ENCODE measurements at places on chromosomes 12 and 14.

- DNase-seq: no peak
Measured at GRCh38 chr12:6201826-6202225, 1.6 kb downstream of the CD9 start.

- DNase-seq: no peak
Measured at GRCh38 chr14:42872786-42873185, 1266.1 kb downstream of the LRFN5 start.

DNA sequence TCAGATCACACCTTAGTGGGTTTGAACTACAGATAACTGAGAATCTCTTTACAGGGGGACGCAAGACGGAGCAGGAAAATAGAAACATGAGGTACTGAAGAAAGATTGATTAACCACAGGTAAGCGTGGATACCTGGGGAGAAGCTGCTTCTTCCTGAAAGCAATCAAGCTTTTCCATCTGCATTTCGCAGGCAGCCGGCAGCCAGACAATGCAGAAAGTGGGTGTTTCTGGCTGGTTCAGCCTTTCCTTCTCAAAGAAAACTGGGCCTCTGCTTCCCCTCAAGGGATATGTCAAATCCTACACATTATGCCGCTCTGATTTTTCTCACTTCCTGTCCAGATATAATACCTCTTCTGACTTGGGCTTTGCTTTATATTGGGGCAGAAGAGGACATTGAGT, 39.1 kb upstream of the PPFIA2 start:
- no peak for DNase-seq

DNA sequence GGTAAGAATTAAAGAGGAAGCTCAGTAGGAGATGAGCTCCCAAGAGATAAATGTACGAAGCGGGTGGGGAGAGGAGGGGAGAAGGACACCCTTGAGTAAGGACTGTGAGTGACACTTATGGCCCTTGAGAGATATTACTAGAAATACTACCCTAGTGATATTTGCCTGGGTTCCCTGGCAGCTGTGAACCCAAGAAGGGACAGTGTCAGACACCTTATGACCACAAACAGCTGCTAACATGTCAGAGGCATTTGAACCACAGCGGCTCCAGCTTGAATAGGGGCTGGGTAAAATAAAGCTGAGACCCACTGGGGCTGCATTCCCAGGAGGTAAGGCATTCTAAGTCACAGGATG, 19.6 kb upstream of the SLC6A12 start:
- DNase-seq: no peak

DNA sequence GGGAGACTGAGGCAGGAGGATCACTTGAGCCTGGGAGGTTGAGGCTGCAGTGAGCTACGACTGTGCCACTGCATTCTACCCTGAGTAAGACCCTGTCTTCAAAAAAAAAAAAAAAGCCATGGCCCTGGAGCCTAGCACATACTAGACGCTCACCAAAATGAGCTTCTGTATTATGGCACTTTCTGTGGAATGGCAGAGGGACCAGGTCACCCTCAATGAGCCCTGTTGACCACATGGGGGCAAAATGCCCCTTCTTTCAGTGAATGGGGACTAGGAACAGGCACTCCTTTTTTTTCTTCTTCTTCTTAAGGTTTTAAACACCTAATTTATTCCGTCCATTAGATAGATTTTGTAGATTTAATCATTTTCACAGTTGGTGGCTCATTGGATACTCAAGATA, 50.5 kb downstream of the FAM222A start:
- DNase-seq: no peak

Measured in COR-L47 (cell line).